ENCODE measurements at places on chromosomes 12 and 14. TPM values are rescaled to one million over a fixed set of nuclear protein-coding genes. Genes with fewer than 3 reads are reported as not detected.

Gene METTL3
- 61.1 TPM for polyA plus RNA-seq

Gene SLC35F4
- polyA plus RNA-seq: not detected

Gene TRIM9
- 0.03 TPM for polyA plus RNA-seq

Gene MMP17
- 8.4 TPM for polyA plus RNA-seq

Gene KCTD10
- polyA plus RNA-seq: 11.7 TPM

Gene PPTC7
- polyA plus RNA-seq: 7.5 TPM

Gene FRMD6
- polyA plus RNA-seq: 3.2 TPM

Gene KRT71
- not detected for polyA plus RNA-seq

Gene FAM90A1
- 0.32 TPM for polyA plus RNA-seq

DNA sequence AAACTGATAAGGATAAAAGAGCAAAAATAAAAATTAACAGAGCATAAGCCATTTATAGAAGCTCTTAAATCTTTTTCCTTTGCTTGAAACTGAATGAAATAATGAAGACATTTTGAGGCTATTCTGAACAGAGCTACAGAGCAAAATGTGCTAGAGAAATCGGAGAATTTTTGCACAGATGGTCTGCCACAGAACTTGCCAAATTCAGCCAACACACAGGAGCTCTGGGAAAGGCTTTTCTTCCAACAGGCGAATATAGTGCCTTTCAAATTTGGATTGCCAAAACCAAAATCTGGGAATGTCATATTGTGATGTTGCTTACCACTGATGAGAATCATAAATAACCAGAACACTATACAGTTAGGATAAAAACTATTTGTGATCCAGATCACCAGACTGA is 406.3 kb downstream of the RPL10L start:
- DNase-seq: no peak
- no peak overlapping the region for H3K4me3 ChIP-seq
- H3K27me3 ChIP-seq: no peaks in the 10 kb centered on the region
- H3K36me3 ChIP-seq: no peaks in the 10 kb centered on the region

- H3K36me3 ChIP-seq: peaks cover 4% of the 10 kb centered on the region
- no peak overlapping the region for H3K4me3 ChIP-seq
- no peaks in the 10 kb centered on the region for H3K27me3 ChIP-seq
- no peak for DNase-seq
- peaks cover 8% of the 10 kb centered on the region for H3K4me1 ChIP-seq
These were observed 91.3 kb downstream of the AEBP2 start for GRCh38 chr12:19530637-19531023.

DNA sequence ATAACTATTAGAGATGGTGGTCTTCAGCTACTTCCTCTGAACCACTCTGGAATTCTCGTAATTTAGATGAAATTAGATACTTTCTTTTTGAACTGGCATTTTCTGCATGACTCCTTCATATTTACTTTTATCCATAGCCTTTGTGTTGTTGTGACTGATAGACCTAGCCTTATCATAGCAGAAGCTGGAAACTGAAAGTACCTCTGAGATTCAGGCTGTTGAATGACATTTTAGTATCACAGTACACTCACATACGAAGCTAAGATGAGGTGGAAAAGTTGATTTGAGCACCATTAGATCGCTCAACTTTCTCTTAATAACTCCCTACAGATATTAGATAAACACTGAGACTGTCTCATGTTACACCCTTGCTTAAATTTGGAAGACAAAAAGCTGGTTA is 525.1 kb upstream of the FBXO33 start:
- H3K27me3 ChIP-seq: no peaks in the 10 kb centered on the region
- DNase-seq: no peak
- no peak overlapping the region for H3K27ac ChIP-seq
- H3K4me1 ChIP-seq: no peaks in the 10 kb centered on the region
- no peaks in the 10 kb centered on the region for H3K36me3 ChIP-seq
- no peak overlapping the region for H3K4me3 ChIP-seq

DNA sequence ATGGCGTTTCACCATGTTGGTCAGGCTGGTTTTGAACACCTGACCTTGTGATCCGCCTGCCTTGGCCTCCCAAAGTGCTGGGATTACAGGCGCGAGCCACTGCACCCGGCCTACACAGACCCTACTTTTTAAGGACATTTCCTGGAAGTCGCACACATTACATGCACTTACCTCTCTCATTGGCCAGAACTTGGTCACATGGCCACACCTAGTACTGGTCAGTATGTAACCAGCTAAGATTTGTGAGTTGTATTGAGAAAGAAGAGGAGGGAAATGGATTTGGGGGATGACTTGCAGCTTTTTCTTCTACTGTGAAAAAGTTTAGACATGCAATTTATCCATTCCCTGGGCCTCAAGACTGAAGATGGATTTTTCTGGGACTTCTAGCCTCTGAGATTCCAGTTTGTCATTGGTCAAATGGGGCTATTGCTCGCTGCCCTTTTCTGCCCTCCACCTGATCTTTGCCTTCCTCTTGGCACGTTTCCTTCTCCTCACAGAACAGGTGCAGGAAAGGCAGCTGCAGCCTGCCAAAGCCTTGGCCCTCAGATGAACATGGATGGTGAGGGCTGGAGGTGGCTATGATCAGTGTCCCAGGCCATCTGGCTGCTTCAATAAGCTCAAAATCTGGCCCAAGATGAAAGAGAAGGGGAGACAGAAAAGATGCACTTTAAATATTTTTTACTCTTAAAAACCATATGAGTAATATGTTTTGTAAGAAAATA is 7.1 kb upstream of the ZDHHC22 start:
- H3K27ac ChIP-seq: no peak overlapping the region
- no peak overlapping the region for H3K4me3 ChIP-seq

DNA sequence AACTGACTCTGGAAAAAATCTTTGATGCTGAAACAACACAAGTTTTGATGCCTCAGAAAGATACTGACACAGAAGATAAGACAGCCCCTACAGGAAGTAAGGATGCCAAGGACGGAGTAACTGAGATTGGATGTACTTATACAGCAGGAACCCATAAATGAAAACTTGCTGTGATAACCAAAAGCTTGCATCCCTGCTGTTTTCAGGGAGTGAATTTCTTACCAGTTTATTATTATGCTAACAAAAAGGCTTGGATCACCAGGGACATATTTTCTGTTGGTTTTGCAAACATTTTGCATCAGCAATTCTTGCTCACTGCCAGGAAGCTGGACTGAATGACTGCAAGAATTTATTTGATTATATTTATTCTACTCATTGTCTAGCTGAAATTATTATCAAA is 197.7 kb downstream of the NAV3 start:
- H3K27me3 ChIP-seq: no peaks in the 10 kb centered on the region
- H3K4me3 ChIP-seq: no peak overlapping the region
- H3K36me3 ChIP-seq: no peaks in the 10 kb centered on the region
- no peak for DNase-seq
- no peaks in the 10 kb centered on the region for H3K4me1 ChIP-seq

- DNase-seq: no peak
- H3K36me3 ChIP-seq: no peaks in the 10 kb centered on the region
- no peaks in the 10 kb centered on the region for H3K27me3 ChIP-seq
- no peak overlapping the region for H3K27ac ChIP-seq
- no peak overlapping the region for H3K4me3 ChIP-seq
These were observed 957.5 kb downstream of the SLC6A15 start for GRCh38 chr12:83954956-83955601.

- no peaks in the 10 kb centered on the region for H3K36me3 ChIP-seq
- no peak overlapping the region for H3K4me3 ChIP-seq
- no peak overlapping the region for H3K27ac ChIP-seq
- DNase-seq: no peak
These were observed 5.1 kb upstream of the SDS start for GRCh38 chr12:113408756-113409298.

DNA sequence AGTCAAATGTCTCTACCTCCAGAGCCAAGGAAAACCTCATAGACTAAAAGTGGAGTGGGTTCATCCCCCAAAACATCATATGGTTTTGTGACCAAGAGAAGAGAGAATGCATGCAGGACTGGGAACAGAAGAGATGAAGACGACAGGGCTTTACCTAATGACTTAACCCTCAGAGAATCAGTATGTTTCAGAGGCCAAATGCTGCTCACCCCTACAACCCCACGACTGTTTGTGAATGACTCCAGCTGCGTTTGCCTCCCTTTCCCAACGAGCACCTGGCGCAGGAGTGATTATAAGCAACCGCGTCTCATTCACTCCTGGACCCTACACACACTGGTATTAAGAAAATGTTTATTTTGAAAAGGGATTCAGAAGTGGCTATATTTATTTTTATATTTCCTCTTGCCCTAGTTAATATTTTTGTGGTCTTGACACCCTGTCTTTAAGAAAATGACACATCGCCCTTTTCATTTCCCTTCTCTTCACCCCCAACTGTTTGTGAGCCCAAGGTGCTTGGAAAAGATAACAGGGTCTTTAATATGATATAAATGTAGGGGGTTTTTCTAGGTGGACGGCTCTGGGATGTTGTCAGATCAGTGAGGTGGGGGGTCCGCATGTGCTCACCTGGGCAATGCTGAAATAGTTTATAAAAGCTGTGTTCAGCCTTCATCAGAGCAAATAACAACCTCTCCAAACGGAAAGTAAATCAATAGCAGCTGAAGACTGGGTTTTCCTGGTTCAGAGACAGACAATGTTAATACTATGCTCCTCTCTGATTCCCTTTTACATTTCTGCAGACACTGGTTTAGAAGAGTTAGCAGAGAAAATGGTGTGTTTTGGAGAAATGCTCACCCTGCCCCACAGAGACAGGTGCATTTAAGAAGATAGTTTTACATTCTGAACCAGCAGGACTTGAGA is 77.7 kb downstream of the SLC15A4 start:
- H3K4me3 ChIP-seq: no peak overlapping the region
- no peaks in the 10 kb centered on the region for H3K36me3 ChIP-seq
- H3K4me1 ChIP-seq: no peaks in the 10 kb centered on the region
- no peak overlapping the region for H3K27ac ChIP-seq
- H3K27me3 ChIP-seq: peaks cover 20% of the 10 kb centered on the region
- no peak for DNase-seq

DNA sequence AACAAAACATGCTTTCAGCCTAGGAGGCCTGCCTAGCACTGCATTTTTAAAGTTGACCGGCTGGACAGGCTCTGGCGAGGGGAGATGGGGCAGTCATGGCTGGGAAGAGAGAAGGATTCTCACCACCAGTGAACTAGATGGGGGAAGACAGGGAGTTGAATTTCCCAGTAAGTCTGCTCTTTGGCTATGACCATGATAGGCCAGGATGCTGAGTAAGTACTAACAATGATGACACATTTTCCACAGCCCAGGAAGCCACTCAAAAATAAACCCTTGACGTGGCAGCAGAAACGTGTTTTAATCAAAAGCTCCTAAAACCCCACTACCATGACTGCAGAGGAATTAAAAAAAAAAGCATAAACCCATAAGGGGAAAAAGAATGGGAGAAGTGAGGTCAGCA is 19.0 kb downstream of the KCTD10 start:
- H3K36me3 ChIP-seq: peaks cover 56% of the 10 kb centered on the region
- no peak overlapping the region for H3K4me3 ChIP-seq
- H3K4me1 ChIP-seq: peaks cover 60% of the 10 kb centered on the region
- no peak for DNase-seq
- H3K27me3 ChIP-seq: no peaks in the 10 kb centered on the region

DNA sequence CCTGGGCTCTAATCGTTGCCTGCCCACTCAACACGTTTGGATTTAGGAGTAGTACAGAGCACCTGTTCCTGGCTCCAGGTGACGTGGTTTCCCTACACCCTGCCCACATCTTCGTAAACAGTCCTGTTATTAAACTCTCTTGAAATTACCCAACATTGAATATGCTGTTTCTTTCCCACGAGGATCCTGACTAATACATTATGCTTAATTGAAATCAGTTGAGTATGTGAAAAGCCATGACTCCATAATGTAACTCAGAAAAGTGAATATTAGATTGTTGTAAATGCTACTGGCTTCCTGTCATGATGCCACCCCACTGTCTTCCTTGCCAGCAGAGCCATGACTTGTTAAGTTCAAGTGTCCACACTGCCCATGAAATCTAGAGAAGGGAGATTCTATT is 21.6 kb downstream of the AK7 start:
- no peaks in the 10 kb centered on the region for H3K4me1 ChIP-seq
- no peaks in the 10 kb centered on the region for H3K36me3 ChIP-seq
- H3K27me3 ChIP-seq: no peaks in the 10 kb centered on the region
- DNase-seq: no peak
- H3K27ac ChIP-seq: no peak overlapping the region
- H3K4me3 ChIP-seq: no peak overlapping the region

- H3K4me3 ChIP-seq: no peak overlapping the region
- no peaks in the 10 kb centered on the region for H3K36me3 ChIP-seq
- DNase-seq: no peak
- peaks cover 100% of the 10 kb centered on the region for H3K27me3 ChIP-seq
- peaks cover 3% of the 10 kb centered on the region for H3K4me1 ChIP-seq
- no peak overlapping the region for H3K27ac ChIP-seq
These were observed 3.7 kb downstream of the GALNT9 start for GRCh38 chr12:132325733-132326130.

GRCh38 chr12:27751386-27752047 is 28.5 kb upstream of the KLHL42 start:
- H3K36me3 ChIP-seq: peaks cover 5% of the 10 kb centered on the region
- H3K27me3 ChIP-seq: no peaks in the 10 kb centered on the region
- no peaks in the 10 kb centered on the region for H3K4me1 ChIP-seq
- no peak overlapping the region for H3K4me3 ChIP-seq

DNA sequence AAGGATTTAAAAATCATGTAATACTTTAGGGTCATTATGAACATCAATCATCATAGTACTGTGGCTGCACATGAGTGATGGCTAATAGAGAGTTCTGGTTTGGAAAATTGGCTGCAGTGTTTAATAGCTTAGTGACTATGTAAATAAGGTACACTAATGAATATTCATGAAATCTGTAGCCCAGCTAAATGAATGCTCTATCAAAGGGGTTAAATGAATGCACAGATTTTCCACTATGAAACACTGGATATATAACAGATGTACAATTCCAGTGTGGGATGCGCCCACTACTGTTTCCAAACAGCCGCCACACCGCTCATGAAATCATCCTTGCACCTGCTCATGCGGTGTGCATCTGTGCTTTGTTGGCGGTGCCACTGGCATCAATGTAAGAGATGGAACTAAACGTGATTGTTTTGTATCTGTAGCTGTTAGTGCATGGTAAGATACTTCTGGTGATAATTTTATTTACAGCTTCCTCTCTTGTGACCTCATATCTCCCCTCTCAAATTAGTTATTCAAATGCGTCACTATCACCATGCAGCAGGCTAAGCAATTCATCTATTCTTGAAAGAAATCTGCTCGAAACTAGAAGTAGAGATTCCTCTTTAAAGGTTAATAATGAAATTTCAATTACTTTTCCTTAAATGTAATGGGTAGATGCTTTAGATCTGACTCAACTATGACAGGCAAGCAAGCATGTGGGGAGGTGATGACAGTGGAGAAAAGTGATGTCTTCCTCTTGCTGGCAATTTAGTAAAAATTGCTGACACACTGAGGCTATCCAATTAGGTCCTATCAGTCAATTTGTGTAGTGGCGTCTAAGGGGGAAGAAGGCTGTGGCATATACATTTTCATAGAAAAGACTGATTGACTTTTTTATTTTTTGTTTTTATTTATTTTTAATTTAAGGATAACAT is 433.6 kb downstream of the AEBP2 start:
- H3K27me3 ChIP-seq: no peaks in the 10 kb centered on the region
- H3K4me1 ChIP-seq: no peaks in the 10 kb centered on the region
- H3K27ac ChIP-seq: no peak overlapping the region
- DNase-seq: no peak
- H3K4me3 ChIP-seq: no peak overlapping the region
- H3K36me3 ChIP-seq: no peaks in the 10 kb centered on the region

All from spleen (tissue), 13 donors.